ENCODE measurements at places on chromosomes 5 and 9.
A peak's percentile ranks its signal among the peaks of the same experiment; 100 is the strongest.

- no peak for DNase-seq
Measured at GRCh38 chr5:147485046-147485445, 24.8 kb downstream of the DPYSL3 start.

- no peak for DNase-seq
Measured at GRCh38 chr9:93156475-93157008, 22.5 kb upstream of the NINJ1 start.

GRCh38 chr9:89923961-89924504 is 319.2 kb downstream of the GADD45G start:
- DNase-seq, result no peak

GRCh38 chr5:136006164-136006563 is 22.6 kb upstream of the TGFBI start:
- no peak for DNase-seq

- no peak for DNase-seq
Measured at GRCh38 chr5:919356-920000, 26.8 kb downstream of the TRIP13 start.

DNA sequence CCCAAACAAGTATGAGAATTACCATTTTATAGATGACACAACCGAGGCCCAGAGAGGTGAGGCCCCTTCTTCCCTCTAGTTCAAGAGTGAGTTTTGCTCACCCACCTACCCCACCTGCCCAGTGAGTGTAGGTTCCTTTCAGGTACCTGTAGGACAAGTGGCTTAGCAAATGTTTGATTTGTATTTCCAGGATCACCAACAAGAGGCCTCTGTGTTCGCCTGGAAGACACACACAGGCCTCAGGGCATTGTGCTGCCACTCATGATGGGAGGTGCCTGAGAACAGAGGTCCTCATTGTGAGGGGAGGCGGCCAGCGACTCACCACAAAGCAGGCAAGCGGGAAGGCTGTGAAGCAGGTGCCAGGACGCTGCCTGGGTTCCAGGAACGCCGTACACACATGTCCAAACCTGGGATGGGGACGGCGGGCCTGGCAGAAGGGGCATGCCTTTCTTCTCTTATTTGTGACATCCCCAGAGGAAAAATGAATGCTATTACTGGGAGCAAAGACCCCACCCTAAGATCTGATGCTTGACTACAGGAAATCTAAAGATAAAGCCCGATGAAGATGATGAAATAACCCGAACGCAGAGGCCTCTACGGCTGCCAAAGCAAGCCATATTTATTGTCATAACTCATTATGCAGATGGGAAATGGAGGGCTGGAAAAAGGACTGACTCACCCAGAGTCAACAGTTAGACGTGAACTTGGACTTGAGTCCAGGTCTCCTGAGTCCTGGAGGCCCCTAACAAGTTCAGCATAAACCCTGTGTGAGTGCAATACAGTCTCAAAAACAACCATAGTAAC is 60.2 kb upstream of the SLC25A51 start:
- DNase-seq, result peak; percentile 53

DNA sequence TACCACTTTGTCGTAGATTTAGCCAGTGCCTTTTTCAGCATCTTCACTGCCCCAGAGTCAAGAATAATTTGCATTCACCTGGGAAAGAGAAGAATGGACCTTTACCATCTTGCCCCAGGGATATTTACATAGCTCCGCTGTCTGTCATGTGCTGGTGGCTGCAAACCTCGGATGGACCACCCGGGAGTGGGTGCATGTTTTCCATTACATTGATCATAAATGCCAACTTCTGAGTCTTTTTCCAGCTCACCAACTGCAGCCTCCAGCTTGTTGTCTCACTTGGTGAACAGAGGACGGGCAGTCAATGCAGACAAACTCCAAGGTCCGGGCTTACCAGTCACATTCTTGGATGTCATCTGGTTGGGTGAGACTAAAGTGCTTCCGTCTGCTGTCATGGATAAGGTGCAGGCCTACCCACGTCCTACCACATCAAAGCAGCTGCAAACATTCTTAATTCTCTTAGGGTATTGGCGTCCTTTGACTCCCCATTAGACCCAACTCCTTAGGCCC is 155.8 kb upstream of the APC start:
- no peak for DNase-seq

DNA sequence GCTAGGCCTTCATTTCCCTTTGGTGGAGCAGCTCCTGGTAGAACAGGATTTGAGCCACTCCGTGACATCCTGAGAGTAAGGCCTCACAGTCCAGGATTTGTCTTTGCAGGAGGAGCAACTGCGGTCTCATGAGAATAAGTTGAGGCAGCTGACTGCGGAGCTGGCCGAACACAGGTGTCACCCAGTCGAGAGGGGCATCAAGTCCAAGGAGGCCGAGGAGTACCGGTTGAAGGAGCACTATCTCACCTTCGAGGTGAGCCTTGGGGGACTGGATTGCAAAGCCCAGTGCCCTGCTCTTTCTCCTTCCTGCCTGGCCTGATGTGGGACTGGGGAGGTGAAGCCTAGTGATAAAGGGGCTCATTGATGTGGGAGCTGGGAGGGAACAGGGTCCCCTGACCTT is 44.3 kb downstream of the PSD2 start:
- DNase-seq, result no peak

DNA sequence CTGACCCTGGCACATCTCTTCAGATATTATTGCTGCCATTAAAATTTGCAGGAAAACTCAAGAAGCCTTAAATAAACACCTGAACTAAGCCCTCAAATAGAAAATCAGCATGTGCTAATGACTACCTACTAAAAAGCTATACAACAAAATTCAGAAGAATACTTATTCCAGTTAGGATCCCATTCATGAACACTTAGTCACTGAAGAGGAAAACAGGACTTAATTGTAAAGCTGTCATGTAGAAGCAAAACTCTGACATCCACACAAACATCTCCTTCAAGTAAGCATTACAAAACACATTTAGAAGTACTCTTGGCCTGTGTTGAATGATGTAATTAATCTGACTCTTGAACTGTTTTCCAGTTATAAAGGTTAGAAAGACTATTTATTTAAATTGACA is 19.9 kb downstream of the ELL2 start:
- DNase-seq, result no peak

GRCh38 chr5:170737591-170737990 is 45.9 kb upstream of the GABRP start:
- no peak for DNase-seq

GRCh38 chr9:76677481-76678055 is 86.7 kb upstream of the PCA3 start:
- DNase-seq, result no peak

GRCh38 chr5:173826428-173827350 is 61.5 kb upstream of the CPEB4 start:
- DNase-seq, result no peak

DNA sequence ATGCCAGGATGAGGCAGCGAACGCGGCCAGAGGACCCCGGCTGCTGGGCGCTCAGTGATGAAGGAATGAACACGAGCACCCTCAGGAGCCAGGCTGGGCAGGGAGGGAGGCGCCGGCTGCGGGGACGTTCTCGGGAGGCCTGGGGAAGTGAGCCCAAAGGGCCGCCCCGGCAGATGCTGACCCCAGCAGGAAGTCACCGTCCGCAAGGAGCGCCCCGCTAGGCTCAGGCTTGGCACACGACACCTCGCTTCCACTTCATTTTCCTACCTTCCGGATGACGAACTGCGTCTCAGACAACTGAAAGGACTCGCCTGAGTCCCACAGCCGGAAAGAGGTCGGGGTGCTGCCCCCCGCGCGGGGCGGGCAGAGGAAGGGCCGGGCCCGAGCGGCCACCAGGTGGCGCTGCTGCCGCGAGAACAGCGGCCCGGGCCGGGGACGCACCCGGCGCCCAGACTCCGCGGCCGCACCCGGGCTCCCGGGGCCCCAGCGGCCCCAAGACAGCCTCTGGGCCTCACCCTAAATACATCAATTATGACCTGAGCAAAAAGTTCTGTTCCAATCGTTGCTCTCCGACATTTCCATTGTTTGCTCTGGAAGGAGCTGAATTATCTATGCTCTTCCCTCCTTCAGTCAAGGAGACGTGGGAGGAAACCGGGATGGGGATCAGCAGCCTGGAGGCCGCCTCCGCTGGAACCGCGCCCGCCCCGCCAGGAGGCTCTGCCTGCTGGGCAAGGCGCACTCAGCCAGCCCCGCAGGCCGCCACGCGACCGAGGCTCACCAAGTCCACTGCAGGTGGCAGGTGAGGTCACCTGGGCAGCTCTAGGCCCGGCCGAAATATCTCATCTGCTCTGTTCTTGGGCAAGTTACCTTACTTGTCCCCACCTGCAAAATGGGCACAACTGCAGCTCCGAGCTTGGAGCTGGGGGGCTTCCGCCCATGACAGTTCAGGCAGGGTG is 107.0 kb downstream of the ZNF354C start:
- DNase-seq, result peak; percentile 70

DNA sequence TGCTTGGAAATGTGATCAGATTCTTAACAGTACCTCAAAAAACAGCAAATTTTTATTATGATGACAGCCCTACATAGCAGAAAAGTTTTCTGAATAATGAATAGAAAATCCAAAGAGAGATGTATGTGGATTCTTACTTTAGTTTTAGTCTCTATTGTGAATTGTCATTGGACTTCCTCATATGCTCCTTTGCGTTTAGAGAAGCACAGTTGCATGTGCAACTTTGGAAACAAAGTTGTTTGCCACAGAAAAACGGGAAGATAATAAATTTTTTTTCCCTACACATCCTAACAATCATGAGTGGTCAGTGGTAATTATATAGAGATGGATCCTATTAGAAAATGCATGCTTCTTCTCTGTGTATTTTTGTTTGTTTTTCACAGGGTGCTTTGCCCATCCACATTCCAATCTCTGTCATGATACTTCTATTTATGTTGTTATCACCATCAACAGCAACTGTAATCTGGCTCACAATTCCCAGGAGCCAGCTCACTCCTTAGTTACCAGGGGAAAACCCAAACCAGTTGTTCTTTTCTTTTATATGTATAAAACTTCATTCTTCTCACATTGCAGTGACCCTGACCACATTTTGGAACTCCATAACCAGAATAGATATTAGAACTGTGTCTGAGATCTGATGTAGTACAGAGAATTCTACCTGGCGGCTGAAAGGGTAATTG is 118.7 kb downstream of the NDUFS4 start:
- DNase-seq, result no peak

DNA sequence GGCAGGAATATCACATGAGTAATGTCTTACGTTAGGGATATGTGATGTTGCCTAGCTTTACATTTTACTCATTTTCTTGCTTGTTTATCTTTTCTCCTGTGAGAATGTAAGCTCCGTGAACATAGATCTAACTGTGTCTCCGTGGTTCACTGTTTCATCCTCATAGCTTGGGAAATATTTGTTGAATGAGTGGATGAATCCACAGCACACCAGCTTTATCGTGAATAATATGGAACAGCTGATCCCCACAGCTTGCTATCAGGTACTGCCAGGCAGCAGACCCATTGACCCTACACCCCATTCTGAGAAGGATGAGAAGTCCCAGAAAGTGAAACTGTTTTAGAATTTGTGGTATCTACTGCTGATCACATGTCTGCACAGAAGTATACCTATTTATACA is 106.8 kb upstream of the FBN2 start:
- DNase-seq, result no peak

DNA sequence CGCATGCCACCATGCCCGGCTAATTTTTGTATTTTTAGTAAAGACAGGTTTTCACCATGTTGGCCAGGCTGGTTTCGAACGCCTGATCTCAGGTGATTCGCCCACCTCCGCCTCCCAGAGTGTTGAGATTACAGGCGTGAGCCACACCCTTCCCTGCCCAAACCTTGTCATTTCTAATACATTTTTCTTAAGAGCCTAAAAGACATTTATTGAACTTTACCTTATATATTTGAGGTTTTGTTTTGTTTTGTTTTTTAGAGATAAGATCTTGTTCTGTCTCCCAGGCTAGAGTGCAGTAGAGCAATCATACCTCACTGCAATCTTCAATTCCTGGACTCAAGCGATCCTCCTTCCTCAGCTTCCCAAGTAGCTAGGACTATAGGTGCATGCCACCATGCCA is 39.8 kb upstream of the FANCC start:
- no peak for DNase-seq
